DMS53 (cell line): ENCODE measurements at places on chromosomes 3 and 15.
A peak's percentile ranks its signal among the peaks of the same experiment; 100 is the strongest.

GRCh38 chr3:178193846-178194245 lies 342.4 kb upstream of the KCNMB2 start:
- DNase-seq: no peak

GRCh38 chr3:31356941-31357340 lies 175.8 kb upstream of the STT3B start:
- peak; percentile 13 for DNase-seq

DNA sequence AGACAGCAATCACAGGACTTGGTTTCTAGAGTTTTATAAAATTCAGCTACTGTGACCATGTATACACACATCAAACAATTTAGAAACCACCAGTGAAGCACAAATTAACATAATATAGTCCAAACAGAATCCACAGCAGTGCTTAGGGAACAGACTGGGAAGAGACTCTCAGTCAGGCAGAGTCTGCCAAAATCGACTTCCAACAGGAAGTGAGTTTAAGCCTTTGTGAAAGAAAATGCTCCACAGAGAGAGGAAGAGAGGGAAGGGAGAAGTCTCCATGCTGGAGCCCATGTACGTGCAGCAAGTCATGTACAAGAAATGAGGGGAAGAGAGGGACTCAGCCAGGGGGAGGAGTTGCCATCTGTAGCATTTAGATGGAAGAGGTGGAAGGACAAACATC lies 172.6 kb downstream of the IL5RA start:
- no peak for DNase-seq

DNA sequence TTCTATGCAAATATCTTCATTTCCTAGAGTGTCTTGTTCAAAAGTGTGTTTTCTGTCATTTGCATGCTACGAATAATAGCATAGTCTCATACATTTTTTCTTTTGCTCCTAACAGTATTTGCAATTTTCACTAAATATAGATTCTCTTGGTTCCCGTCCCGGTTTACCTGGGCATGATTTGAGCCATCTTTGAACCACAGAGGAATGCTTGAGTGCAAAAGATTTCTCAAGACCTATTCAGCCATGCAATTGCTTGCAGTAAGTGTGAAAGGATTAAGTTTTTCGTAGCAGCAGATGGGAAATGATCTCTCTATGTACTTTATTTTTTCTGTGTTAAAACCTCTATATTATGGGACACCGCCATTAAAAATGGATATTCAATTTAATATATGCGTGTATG lies 733.0 kb downstream of the ZPLD1 start:
- no peak for DNase-seq

GRCh38 chr15:100863075-100863795 lies 16.4 kb upstream of the ALDH1A3 start:
- DNase-seq: no peak

- peak; percentile 2 for DNase-seq
These were observed 11.6 kb downstream of the WWTR1 start for GRCh38 chr3:149646181-149646766.

- DNase-seq: no peak
These were observed 72.6 kb downstream of the MYO1E start for GRCh38 chr15:59299929-59300617.

DNA sequence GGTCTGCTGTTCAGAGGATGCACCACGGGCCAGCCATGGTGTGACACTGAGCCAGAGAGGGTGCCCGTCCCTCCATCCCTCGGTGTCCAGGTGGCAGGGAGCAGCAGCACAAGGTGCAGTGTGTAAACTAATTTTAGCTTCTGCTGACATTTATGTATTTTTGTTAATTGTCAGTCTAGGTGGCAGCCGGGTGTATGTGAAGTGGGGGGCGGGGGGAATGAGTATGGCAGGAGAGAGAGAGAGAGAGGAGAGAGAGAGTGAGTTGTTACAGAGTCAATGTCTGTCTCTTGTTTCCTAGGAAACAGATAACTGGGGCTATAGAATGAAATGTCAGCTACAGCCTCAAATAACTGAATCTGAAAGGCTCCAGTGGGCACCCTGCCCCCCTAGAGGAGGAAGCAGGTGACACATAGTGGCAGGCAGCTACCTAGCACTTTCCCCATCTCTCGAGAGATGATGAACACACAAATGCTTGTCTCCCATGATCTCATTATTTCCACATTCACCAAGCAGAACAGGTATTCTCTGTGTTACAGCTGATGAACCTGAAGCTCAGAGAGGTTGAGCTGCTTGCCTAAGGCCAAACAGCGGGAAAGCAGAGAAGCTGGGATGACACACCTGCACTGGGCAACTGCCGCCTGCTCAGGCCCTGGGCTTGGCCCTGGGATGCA lies 24.7 kb downstream of the RASGRF1 start:
- DNase-seq: peak; percentile 10

DNA sequence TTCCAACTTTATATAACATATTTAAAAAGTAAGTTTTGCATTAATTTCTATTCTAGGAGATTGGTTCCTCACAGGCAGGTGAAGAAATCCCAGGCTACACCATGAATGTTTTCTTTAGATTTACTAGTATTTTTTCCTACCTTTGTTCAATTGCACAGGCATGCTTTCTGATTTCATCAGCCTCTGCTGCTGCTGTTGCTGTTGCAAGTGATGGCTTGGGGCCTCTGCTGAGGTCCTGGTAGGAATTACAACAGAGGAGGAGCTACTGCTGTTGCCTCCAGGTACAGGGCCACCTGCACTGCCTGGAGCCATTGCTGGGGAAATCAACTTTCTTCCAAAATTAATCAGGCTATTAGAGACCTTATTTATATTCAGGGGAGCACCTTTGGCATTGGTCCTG lies 353.3 kb downstream of the PLCL2 start:
- peak; percentile 1 for DNase-seq

DNA sequence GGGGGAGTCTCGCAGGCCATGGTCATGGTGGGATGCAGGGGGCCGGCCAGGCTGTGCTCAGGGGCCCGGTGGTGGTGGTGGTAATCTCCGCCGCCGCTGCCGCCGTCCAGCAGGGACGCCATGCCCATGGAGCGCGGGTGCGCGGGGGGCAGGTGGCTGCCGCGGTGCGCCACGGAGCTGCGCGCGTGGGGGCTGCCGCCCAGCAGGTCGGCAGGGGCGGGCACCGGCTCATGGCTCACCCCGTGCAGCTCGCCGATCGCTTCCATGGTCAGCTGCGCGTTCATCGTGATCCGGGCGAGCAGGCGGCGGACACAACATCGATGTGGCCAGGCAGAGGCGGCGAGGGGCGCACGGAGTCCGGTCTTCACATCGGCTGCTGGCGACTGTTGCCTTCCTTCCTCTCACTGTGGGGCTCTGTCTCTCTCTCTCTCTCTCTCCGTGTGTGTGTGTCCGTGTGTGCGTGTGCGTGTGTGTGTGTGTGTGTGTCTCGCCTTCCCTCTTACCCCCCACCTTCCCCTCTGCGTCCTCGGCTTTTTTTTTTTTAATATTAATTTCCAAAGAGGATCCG lies 451 bp downstream of the ONECUT1 start:
- peak; percentile 71 for DNase-seq

DNA sequence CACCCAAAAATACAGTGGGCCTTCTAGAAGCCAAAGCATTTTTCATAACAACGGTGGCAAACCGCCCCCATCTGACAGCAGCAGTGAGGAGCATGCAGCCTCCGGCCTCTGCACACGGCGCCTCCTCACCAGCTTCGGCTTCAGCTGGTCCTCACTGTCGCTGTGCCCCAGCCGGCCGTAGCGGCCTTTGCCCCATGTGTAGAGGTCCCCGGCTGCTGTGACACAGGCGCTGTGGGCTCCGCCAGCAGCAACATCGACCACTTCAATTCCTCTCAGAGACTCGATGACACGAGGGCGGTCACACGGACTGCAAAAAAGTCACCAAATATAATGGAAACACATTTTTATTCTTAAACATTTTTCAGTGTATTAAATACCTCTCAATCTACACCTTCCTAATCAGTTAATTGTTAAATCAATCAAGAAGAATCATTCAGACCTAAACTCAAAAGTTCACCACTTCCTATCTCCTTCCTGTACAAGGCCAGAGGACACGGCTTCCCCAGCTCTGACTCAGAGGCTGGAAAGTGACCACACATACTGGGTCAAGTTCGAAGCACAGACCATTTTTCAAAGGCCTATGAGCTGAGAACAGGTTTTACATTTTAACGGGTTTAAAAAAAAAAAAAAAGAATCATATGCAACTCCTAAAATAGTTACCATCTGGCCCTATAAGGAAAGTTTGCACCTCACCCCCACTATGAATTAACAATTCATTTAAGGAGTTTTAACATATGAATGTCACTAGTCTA lies 33.6 kb upstream of the OCA2 start:
- DNase-seq: no peak

- DNase-seq: no peak
These were observed 232.3 kb downstream of the SNRPN start for GRCh38 chr15:25186906-25187645.

DNA sequence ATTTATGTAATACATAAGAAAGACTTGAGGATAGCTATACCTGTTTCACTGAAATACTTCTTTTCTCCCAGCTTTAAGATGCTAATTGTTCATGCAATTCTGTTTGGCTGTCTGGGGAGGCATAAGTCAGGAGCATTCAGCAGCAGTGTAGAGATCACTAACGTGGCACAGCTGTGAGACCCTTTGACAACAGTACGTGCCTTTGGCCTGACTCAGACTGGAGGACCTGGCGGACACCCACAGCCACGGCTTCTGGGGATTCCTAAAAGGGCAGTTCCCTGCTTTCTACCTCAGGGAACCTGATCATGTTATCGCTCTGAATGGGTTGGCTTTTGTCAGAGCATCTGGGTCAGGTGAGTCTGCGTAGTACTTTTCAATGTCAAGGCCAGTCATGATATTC lies 295.0 kb upstream of the ICE2 start:
- DNase-seq: no peak

GRCh38 chr3:52324676-52325075 lies 8.6 kb downstream of the DNAH1 start:
- DNase-seq: no peak

DNA sequence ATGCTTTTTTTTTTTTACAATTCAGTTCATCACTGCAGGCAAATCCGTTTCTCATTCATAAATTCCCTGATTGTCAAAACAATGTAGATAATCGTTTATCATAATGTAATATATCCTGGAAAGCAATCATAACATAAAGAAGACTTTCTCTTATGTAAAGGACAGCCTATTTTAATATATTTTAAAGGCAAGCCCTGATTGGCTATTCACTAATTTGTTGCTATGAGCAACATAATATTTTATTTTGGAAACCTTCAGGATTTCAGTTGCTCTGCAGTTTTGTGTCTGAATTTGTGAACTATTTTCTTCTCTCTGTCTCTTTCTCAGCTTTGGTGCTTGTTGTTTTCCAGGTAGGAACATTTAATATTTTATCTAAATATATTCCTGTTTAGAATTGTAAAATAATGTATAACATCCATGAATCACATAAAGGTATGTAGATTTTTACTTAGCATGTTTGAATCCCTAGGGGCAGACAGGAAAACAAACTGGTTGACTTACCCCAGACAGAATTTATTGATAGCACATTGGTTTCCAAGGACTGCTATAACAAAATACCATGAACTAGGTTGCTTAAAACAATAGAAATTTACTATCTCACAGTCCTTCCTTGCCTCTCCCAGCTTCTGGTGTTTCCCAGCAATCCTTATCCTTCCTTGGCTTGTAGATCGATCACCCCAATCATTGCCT lies 253.5 kb downstream of the CDIN1 start:
- DNase-seq: no peak

DNA sequence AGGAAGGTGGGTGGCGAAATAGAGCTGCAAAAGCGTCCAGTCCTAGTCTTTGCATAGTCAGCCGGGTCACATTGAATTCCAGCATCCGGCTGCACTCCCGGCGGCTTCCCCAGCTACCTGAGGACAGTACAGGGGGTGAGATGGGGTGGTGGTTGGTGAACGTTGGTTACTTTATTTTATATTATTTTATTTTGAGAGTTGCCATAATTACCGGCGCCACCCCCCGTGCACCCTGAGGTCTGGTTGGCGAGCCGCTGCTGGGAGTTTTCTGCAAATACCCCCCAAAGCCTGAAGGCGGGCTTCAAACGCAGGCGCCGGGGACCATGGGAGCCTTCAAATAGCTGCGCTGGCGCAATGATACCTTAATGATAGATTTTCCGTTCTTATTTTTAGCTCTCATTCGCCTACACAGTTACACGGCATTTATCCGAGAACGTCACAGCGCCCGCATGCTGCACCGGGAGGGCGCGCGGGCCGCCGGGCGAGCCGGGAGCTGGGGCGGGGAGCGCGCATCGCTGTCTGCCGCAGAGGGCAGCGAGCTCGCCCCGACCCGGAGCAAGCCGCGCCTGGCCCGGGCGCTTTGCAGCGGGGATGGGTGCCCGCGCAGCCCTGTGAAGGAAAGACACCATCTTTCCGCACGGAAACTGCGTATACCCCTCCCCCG lies 756 bp upstream of the RASGRF1 start:
- DNase-seq: peak; percentile 43

- DNase-seq: peak; percentile 8
These were observed 1.5 kb upstream of the CD276 start for GRCh38 chr15:73682600-73683090.

DNA sequence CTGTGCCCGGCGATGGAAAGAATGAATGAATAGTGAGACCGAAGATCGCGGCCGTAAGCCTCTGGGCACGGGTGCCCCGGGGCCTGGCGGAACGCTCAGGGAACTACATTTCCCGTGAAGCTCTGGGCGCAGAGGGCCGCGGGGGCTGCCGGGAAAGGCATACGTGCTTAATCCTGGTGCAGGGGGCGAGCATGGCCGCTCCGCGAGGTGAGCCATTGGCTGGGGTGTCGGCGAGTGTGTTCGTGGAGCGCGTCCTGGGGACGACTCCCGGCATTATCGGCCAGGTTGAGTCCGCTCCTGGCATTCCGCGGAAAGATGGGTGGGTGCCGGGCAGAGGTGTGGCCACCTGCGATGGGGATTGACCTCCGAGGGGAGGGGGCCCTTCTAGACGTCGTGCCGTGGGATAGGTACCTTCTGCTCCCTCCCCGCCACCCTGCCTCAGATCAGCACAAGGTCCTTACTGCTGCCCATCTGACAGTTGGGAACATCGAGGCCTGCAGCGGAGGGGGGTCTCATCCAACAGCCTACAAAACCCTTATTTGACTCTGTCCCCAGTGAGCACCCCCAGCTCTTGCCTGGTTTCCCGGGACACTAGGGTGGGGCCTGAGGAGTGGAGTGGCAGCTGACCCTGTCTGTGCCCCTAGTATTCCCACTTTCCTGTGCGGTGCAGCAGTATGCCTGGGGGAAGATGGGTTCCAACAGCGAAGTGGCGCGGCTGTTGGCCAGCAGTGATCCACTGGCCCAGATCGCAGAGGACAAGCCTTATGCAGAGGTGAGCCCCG lies at the start of gene MPI:
MPI (plus strand) TSS at position 160 of the 782 bp plus-strand sequence; CDS start at position 192, 32 bp downstream.
- peak; percentile 81 for DNase-seq

- DNase-seq: no peak
These were observed 77.2 kb upstream of the ARPP21 start for GRCh38 chr3:35562141-35562540.

- DNase-seq: no peak
These were observed 48.5 kb downstream of the CGNL1 start for GRCh38 chr15:57424628-57425405.

GRCh38 chr3:112456147-112456546 lies 43.1 kb downstream of the BTLA start:
- no peak for DNase-seq

GRCh38 chr3:172749230-172749965 lies 1.1 kb upstream of the ECT2 start:
- peak; percentile 89 for DNase-seq
